Renal cortical epithelial cell (primary cell): ENCODE measurements at places on chromosomes 5 and 9.

- no peak for DNase-seq
Measured at GRCh38 chr9:34997379-34997781, 7.8 kb downstream of the DNAJB5 start.

- no peak for DNase-seq
Measured at GRCh38 chr9:88053856-88054501, 79.6 kb upstream of the CDK20 start.

GRCh38 chr5:142216931-142217330, 107.9 kb downstream of the SPRY4 start:
- DNase-seq = no peak

DNA sequence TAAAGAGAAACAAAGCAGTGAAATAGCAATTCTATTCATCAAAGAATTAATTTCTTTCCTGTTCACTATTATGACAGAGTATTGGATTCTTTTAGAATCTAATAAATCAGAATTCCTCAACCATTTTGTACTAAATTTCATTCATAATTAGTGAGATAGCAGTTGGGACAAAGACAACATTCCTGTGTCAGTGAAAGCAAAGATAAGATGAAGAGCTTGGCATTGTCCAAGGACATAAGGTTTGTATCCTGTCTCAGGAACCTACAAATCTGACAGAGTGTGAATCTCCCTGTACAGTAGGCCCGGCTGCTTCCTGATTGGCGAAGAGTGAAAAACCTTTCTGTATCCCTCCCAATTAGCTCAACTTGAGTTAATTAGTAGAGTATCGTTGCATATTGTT, 349.1 kb downstream of the ISL1 start:
- no peak for DNase-seq

DNA sequence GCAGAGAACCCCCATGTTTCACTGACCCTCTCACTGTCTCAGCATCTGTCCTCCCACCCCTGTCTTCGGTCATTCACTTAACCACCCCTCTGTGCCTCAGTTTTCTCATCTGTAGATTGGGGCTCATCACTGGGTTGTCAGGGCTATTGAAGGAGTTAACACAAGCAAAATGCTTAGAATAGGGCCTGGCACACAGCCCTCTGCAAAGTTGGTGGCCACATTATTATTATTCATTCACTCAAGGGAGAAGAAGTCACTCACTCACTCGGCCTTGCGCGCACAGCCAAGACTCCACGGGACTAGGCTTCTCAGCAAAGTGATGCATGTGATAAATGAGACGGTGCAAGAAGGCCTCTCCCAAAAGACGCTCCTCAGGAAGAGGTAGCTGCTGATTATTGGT, 8.0 kb downstream of the PDGFRB start:
- no peak for DNase-seq

GRCh38 chr9:86459191-86459590, 105.0 kb upstream of the TUT7 start:
- no peak for DNase-seq

- no peak for DNase-seq
Measured at GRCh38 chr9:27192291-27192960, 83.4 kb downstream of the TEK start.
